ENCODE measurements at places on chromosomes 3 and 15. TPM values are rescaled to one million over a fixed set of nuclear protein-coding genes. Genes with fewer than 3 reads are reported as not detected.

DNA sequence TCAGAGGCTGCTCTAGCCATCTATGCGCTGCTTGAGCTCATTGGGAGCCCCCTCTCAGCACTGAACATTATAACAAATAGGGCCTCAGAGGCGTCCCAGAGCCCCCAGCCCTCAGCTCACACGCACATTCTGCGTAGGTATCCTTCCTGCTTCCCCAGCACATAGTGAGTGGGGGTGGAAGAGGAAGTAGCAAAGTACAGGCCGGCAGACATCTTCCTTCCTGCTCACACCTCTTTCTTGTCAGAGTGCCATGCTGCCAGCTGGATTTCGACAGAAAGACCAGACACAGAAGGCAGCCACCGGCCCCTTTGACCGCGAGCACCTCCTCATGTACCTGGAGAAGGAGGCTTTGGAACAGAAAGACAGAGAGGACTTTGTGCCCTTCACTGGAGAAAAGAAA, 16.6 kb downstream of the TMOD2 start:
- no peak for DNase-seq
- H3K36me3 ChIP-seq, result no peaks in the 10 kb centered on the region
- peaks cover 8% of the 10 kb centered on the region for H3K4me1 ChIP-seq
- H3K27me3 ChIP-seq, result no peaks in the 10 kb centered on the region
- H3K4me3 ChIP-seq, result no peak overlapping the region

- no peak overlapping the region for H3K27ac ChIP-seq
- no peaks in the 10 kb centered on the region for H3K27me3 ChIP-seq
- H3K4me1 ChIP-seq, result no peaks in the 10 kb centered on the region
- H3K4me3 ChIP-seq, result no peak overlapping the region
- H3K36me3 ChIP-seq, result peaks cover 9% of the 10 kb centered on the region
Observed at GRCh38 chr15:44501768-44502366, 35.1 kb upstream of the EIF3J start.

DNA sequence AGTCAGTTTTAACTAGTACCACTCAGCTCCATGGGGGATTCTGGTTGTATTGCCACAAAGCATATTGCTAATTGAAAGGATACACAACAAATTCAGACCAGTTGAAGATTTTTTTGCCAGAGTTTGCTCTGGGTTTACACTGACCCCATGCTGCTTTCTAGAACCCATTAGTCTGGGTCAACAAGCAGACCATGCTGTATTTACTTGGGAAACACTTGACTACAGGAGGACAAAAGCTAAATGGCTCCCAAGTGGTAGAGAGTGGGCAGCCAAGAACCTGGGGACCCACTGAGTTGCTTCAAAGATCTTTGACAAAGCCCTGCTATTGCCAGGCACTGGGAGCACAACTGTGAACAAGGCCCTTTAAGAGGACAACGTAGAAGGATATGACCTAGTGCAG, 86.8 kb upstream of the PSMD6 start:
- DNase-seq, result no peak
- no peaks in the 10 kb centered on the region for H3K27me3 ChIP-seq
- no peak overlapping the region for H3K4me3 ChIP-seq
- no peaks in the 10 kb centered on the region for H3K36me3 ChIP-seq
- peaks cover 31% of the 10 kb centered on the region for H3K4me1 ChIP-seq

DNA sequence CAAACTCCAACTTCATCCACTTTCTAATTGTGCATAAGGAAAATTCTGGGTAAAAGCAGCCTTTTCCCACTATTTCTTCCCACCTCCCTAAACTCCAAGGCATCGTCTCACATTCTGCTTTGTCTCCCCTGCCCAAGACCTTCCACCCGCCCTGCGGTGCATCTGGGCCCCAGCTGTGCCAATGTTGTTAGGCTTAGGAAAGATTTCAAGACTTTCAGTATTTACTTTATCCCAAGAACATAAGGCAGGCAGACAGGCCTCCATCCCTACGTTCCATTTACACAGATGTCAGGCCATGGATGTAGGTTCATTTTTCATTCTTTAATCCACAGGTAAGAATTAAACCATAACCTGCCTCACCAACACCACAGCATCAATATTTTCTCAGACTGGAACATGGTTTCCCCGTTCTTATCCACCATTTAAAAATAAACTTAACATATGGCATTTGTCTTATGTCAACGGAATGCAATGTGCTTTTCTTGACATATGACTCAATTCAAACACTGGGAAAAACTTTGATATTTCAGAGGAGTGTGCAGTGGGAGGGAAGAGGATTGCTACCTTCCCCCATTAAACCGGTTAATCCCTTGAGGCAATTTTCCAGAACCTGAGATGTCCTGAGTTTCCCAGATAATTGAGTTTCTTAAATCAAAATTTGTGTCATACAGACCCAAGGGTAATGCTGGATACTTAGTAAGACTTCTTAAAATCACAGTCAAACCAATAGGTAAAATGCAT, 238.0 kb upstream of the LRIG1 start:
- no peaks in the 10 kb centered on the region for H3K27me3 ChIP-seq
- H3K4me3 ChIP-seq, result no peak overlapping the region
- no peaks in the 10 kb centered on the region for H3K36me3 ChIP-seq
- H3K27ac ChIP-seq, result no peak overlapping the region
- DNase-seq, result no peak
- H3K4me1 ChIP-seq, result no peaks in the 10 kb centered on the region

DNA sequence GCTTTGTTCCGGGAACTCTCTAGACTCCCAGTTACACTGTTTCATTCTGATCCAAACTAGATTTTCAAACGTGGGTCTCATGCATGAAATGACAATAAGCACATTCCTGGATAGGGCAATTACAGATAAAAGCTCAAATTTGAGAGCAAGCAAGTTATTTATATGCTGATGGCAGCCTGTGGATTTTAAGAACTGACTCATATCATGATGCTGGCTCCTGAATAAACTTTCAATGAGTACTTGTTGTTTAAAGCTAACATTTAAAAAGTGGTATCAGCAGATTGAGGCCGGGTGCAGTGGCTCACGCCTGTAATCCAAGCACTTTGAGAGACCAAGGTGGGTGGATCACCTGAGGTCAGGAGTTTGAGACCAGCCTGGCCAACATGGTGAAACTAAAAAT, 66.6 kb downstream of the LEO1 start:
- no peak for DNase-seq
- peaks cover 6% of the 10 kb centered on the region for H3K36me3 ChIP-seq
- no peaks in the 10 kb centered on the region for H3K4me1 ChIP-seq
- no peak overlapping the region for H3K4me3 ChIP-seq
- no peak overlapping the region for H3K27ac ChIP-seq
- H3K27me3 ChIP-seq, result no peaks in the 10 kb centered on the region

GRCh38 chr15:29776859-29777258, 45.4 kb downstream of the TJP1 start:
- peak overlapping the region; percentile 46 for H3K27ac ChIP-seq
- DNase-seq, result no peak
- H3K4me3 ChIP-seq, result no peak overlapping the region
- peaks cover 27% of the 10 kb centered on the region for H3K4me1 ChIP-seq
- H3K36me3 ChIP-seq, result no peaks in the 10 kb centered on the region

DNA sequence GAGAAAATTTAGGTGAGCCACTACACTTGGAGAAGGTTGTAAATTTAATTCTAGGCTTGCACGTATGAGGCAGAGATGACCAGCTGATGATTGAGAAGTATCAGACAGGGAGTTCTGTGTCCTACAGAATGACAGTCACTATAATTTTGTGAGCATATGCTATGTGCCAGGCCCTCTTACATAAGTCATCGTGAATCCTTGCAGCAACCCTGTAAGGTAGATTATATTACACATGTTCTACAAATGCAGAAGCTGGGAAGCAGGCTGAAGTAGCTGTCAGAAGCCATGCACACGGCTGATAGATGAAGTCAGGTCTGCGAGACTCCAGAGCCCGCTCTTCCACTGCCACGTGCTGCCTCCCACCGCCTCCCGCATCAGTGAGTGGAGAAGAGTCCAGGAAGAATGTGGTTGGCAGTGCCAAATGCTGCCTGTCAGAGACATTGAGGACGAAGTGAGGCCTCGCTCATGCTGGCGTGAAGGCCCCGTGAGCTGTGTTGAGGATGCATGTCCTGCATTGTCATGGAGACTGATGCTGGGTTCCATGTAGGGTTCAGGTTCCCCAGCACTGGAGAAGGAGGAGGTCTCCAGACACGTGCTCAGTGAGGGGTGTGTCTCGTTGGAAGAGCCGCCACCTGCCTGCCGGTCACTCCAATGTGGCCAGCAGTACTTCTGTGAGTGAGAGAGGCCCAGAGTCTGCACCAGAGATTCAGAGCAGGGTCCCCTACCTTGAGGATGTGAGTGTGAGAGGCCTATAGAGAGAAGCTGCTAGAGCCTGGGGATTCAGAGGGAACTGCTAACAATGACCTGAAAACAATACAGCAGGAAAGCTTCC, 123.3 kb upstream of the PLXNA1 start:
- no peaks in the 10 kb centered on the region for H3K27me3 ChIP-seq
- no peak overlapping the region for H3K27ac ChIP-seq
- no peak overlapping the region for H3K4me3 ChIP-seq

GRCh38 chr15:73941871-73942635, 15.8 kb downstream of the LOXL1 start:
- no peak overlapping the region for H3K27ac ChIP-seq
- no peaks in the 10 kb centered on the region for H3K27me3 ChIP-seq
- H3K4me1 ChIP-seq, result no peaks in the 10 kb centered on the region
- H3K36me3 ChIP-seq, result no peaks in the 10 kb centered on the region
- no peak overlapping the region for H3K4me3 ChIP-seq

DNA sequence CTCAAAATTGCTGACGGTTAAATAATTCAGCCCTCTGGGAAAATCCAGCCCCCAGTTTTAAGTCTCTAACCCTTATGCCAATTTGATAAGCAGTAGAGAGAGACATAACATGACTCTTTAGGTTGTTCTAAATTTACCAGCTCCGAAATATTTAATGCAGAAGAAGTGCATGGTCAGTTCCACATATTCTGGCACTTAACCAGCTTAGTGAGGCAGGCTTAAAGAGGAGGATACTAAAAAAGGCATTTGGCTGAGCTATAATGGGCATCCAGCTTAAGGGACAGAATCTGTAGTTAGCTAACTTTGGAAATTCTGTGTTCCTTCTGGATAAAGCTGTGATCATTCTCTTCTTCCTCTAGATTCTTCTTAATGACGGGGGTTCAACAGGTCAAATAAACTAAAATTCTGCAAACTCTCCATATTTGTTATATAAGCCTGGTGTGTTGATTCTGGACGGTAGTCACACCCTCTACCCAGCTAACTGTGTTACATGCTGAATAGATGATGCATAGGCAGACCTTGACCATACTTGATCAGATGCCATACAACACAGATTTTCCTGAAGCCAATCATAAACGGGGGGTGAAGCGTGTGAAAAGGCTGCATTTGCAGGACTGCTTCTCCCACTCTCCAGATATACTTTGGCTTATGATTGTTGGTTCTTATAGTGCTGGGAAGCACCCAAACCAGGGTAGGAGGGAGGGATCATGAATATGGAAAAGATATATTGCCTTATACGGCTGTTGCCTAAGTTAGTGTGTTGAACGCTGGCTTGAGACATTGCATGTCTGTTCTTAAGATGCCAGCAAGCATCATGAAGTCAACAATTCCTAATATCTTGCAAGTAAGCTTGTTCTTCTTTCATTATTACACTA, 118.4 kb downstream of the FGF12 start:
- no peaks in the 10 kb centered on the region for H3K4me1 ChIP-seq
- no peaks in the 10 kb centered on the region for H3K36me3 ChIP-seq
- H3K4me3 ChIP-seq, result no peak overlapping the region
- no peaks in the 10 kb centered on the region for H3K27me3 ChIP-seq
- DNase-seq, result no peak
- no peak overlapping the region for H3K27ac ChIP-seq

DNA sequence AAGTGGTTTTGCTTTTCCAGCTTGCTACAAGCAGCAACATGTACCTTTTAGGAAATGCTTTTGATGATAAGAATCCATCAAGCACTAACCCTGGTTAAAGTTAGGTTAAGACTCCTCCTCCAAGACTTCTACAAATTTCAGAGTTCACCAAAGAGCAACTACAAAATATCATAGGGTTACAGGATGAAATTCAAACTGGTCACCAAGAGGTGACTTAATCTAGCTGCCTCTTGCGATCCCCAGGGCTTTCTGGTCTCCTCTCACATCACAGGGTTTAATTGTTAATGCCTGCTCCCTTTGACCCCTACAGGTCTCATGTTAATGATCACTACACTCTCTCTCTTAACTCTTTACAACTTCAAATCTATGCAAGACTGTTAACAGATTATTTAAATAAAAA, 66.5 kb downstream of the DPH6 start:
- no peaks in the 10 kb centered on the region for H3K4me1 ChIP-seq
- no peak overlapping the region for H3K27ac ChIP-seq
- no peaks in the 10 kb centered on the region for H3K36me3 ChIP-seq

DNA sequence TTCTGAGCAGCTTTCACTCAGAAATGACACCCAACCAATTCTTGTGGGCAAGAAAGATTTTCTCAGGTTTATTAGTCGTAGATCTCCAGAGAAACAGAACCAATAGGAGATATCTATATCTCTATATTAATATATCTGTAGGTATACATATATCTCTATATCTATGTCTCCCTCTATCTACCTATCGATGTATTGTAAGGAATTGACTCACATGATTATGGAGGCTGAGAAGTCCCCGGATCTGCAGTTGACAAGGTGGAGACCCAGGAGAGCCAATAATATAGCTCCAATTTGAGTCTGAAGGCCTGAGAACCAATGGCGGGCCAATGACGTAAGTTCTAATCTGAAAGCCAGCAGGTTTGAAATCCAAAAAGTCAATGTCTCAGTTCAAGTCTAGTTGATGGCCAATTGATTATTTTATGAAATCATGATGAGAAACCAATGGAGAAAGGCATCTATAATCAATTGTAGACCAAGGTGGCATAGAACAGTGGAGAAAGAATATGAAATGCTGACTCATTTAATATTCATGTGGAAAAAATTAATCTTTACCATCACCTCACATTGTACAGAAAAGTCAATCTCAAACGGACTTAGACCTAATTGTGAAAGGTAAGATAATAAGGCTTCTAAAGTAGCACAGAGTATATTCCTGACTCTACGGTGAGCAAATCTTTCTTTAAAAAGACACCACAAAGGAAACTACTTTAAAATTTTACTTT, 65.6 kb upstream of the CHRNA7 start:
- H3K27ac ChIP-seq, result no peak overlapping the region
- no peak for DNase-seq
- H3K4me1 ChIP-seq, result no peaks in the 10 kb centered on the region
- H3K27me3 ChIP-seq, result no peaks in the 10 kb centered on the region
- no peaks in the 10 kb centered on the region for H3K36me3 ChIP-seq
- H3K4me3 ChIP-seq, result no peak overlapping the region

- peak within 1 kb of the TSS; percentile 80 for H3K4me3 ChIP-seq
- H3K4me1 ChIP-seq, result peaks cover 8% of the 10 kb centered on the region
- peak; percentile 94 for DNase-seq
- H3K27me3 ChIP-seq, result no peaks in the 10 kb centered on the region
- H3K36me3 ChIP-seq, result no peaks in the 10 kb centered on the region
- peak within 1 kb of the TSS; percentile 77 for H3K27ac ChIP-seq
Observed at GRCh38 chr3:33717866-33718594, at the start of gene CLASP2. TSS of gene CLASP2 (minus strand) at chr3:33718254. CDS start at chr3:33718002, 252 bp downstream.

- 0 out of 2 replicates have a peak overlapping the region, but pooled peaks have one; percentile 7 for H3K27ac ChIP-seq
- peaks cover 15% of the 10 kb centered on the region for H3K36me3 ChIP-seq
- no peaks in the 10 kb centered on the region for H3K27me3 ChIP-seq
- no peak for DNase-seq
- H3K4me1 ChIP-seq, result no peaks in the 10 kb centered on the region
- no peak overlapping the region for H3K4me3 ChIP-seq
Observed at GRCh38 chr15:68177742-68178141, 27.4 kb downstream of the CALML4 start.

The RBMS3 gene
- total RNA-seq, result 5.5 TPM

The CALML4 gene
- 15.8 TPM for total RNA-seq

The BCHE gene
- total RNA-seq, result 0.73 TPM
